ENCODE measurements at places on chromosomes 1 and 21. TPM values are rescaled to one million over a fixed set of nuclear protein-coding genes. Genes with fewer than 3 reads are reported as not detected.

- no peak for DNase-seq
These were observed 5.1 kb downstream of the CR1L start for GRCh38 chr1:207649865-207650580.

The IQGAP3 gene
- polyA plus RNA-seq: 7.6 TPM

DNA sequence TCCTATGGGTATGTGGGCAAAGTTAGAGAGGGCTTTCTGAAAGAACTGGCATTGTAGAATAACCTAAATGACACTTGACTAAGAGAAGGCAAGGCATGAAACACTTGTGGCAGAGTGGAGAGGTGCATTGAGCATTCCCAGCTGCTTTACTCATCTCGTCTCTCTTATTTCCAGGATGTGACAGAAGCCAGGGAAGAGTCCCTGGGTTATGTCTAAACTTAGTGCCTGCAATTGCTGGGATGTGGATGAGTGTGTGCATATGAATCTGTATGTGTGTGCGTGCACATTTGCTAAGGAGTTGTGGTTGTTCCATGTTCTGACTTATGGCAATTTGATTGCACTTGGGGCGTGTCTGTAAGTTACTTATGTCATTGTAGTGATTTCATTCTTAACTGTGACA lies 1326.5 kb upstream of the B3GALT2 start:
- peak; percentile 80 for DNase-seq

GRCh38 chr1:39828734-39829133 lies 40.1 kb upstream of the BMP8B start:
- no peak for DNase-seq

- DNase-seq: no peak
These were observed 82.0 kb downstream of the NPHP4 start for GRCh38 chr1:5910276-5910620.

DNA sequence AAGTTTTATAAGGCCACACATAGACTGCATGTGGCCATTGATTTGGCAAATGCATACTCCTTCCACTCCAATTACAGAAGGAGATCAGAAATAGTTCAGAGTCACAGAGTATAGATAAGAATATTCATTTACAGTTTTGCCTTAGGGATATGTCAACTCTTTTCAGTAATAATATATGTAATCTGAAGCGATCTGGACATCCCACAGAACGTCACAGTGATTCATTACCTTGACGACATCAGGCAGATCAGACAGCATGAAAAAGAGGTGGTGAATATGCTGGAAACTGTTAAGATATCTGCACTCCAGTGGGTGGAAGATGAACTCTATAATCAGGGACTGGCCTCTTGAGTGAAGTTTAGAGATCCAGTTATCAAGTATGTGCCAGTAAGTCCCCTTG lies 240.4 kb downstream of the DPYD start:
- DNase-seq: no peak

The ALX3 gene
- polyA plus RNA-seq: not detected

GRCh38 chr1:171985639-171986038 lies 144.3 kb downstream of the DNM3 start:
- DNase-seq: no peak

GRCh38 chr1:205229399-205229871 lies 1.7 kb downstream of the TMCC2 start:
- peak; percentile 86 for DNase-seq

The SIM2 gene
- 11.8 TPM for polyA plus RNA-seq

GRCh38 chr1:98496256-98496995 lies 165.1 kb upstream of the SNX7 start:
- no peak for DNase-seq

- peak; percentile 44 for DNase-seq
These were observed 125.4 kb upstream of the TMEM51 start for GRCh38 chr1:15028102-15028501.

The OTUD7B gene
- 12.8 TPM for polyA plus RNA-seq

DNA sequence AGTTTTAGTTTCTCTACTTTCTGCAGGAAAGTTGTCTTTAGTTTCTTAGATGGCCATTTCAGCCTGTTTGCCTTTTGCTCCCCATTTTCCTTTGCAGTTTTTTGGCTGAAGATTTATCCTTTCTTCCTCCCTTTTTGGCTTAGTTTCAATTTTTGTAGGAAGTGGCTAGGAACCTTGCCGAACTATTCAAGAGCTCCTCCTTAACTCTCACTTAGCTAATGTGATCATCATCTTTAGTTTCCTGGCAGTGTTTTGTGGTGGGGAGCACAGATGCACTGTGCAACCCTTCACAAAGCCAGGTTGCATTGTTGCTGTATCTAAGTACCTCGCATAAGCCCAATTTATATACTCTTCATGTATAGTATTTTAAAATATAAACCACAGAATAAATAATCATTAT lies 28.8 kb upstream of the CCDC181 start:
- no peak for DNase-seq

The TTC39A gene
- polyA plus RNA-seq: 5.1 TPM

The CHRNB2 gene
- polyA plus RNA-seq: 0.11 TPM

The NHLH1 gene
- polyA plus RNA-seq: 0.34 TPM

DNA sequence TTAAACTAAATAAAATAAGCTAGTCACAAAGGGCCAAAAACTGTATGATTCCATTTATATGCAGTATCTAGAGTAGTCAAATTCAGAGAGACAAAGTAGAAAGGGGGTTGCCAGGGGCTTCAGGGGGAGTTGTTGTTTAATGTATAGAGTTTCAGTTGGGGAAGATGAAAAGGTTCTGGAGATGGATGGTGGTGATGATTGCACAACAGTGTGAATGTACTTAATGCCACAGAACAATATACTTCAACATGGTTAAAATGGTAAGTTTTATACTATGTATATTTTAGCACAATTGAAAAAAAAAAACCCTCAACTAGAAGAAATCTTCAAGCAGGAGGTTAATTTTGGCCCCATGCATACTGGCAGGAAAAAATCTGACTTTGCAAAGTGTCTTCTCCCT lies 24.3 kb downstream of the VAV3 start:
- DNase-seq: no peak

GRCh38 chr1:7384679-7385078 lies 386.4 kb upstream of the VAMP3 start:
- DNase-seq: no peak

DNA sequence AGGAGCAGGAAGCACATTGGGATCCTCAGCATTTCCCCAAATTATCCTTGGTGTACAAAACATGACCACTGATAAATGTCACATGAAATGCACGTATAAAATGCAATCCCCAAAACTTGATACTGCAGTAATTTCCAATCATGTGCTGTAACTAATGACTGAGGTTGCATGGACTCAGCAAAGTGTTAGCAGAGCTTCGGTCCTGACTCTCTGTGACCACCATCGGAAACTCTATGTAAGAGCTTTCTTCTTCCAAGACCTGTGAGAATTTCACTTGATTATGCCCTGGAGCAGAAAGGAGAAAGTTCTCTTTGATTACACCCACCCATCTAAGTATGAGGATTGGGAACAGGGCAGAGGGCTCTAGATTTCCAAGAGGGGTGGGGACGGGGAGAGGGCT lies 908 bp downstream of the CD53 start:
- DNase-seq: no peak

The HIPK1 gene
- 29.1 TPM for polyA plus RNA-seq

GRCh38 chr1:212607913-212608391 lies 609 bp upstream of the ATF3 start:
- DNase-seq: no peak

DNA sequence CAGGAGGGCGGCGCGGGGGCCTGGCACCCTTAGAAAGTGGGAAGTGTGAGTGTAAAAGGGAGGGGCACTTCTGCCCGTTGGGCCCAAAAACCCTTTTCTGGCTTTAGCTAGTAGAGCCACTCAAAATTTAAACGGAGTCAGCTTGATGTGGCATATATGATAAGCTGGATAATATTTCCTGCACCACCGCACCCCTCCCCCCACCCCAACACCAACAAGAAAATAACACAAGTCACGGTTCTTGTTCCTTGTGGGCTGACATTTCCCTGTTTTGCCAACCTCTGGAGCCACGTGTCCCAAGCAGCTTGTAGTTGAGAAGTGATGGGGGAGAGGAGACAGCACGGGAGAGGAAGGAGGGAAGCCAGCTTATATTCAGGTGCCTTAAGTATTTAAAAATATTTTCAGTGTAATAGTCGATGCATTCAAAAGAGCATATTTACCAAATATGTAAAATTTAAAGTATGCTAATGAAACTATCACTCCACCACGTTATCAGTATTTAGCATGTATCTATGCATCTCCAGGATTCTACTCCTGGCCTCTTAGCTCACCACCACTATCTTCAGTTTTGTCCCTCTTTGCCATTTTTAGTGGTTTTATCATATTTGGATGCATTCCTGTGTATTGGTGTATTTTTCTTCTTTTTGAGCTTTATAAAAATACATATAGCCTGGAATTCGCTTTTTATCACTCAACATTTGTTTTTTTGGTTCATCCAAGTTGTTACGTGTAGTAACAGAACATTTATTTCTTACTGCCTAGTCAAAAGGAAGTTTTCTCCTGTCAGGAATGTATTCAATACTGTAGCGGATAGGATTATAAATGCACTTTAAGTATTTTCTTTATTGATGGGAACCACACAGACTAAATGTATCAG lies 773 bp upstream of the DDX59 start:
- DNase-seq: peak; percentile 86
